Diencephalon (tissue), 1 donor: ENCODE measurements at places on chromosomes 3 and 15. TPM values are rescaled to one million over a fixed set of nuclear protein-coding genes. Genes with fewer than 3 reads are reported as not detected.

The CSPG4 gene
- total RNA-seq, result 11.5 TPM

The EIF3J gene
- total RNA-seq, result 67.1 TPM

The ZBTB38 gene
- 128 TPM for total RNA-seq

The EPHB1 gene
- 24.2 TPM for total RNA-seq

The DNAJA4 gene
- 42.7 TPM for total RNA-seq

The CCR3 gene
- not detected for total RNA-seq

The NR1D2 gene
- 51.9 TPM for total RNA-seq

The PPP1R14D gene
- total RNA-seq, result not detected

The GABRA5 gene
- 103 TPM for total RNA-seq

The DPP8 gene
- total RNA-seq, result 87.9 TPM

The MOBP gene
- 0.92 TPM for total RNA-seq

The SOX14 gene
- 1.4 TPM for total RNA-seq

The GRM2 gene
- total RNA-seq, result 12.5 TPM

The EIF2B5 gene
- 40.1 TPM for total RNA-seq

The TM6SF1 gene
- 5.8 TPM for total RNA-seq
